GM23338 (cell line): ENCODE measurements at places on chromosomes 12 and 14.

DNA sequence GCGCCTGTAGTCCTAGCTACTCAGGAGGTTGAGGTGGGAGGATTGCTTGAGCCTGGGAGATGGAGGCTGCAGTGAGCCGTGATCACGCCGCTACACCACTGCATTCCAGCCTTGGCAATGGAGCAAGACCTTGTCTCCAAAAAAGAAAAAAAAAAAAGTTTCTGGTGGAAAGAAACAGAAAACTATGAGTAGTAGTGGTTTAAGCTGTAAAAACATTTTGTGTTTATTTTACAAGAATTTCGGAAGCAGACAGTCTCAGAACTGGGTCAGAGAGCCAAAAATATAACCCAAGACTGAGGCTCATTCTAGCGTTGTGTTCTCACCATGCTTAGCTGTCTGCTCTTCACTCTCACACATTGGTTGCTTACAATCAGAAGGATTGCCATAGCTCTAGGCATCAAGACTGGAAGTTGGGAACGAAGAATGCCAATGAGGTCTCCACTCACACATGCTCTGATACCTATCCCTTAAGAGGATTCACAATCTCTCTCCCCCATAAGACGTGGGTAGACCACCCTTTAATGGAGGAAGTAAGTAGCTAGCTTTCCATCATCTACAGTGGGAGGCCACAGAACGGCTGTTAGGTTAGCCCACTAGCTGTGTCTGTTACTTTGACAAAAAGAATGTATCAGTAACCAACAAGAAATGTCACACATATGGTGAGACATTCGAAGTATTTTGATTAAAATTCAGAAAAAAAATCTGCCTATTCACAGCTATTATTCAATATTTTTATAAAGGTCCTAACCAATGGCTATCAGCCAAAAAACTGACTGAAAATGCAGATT, 117.6 kb upstream of the RASSF8 start:
- H3K4me3 ChIP-seq = no peak overlapping the region
- H3K4me1 ChIP-seq = peaks cover 10% of the 10 kb centered on the region
- H3K36me3 ChIP-seq = no peaks in the 10 kb centered on the region

GRCh38 chr12:58750484-58750883, 169.8 kb downstream of the LRIG3 start:
- no peak for DNase-seq
- peaks cover 7% of the 10 kb centered on the region; the same call in 1 of the 2 replicates for H3K4me1 ChIP-seq
- no peaks in the 10 kb centered on the region for H3K27me3 ChIP-seq

DNA sequence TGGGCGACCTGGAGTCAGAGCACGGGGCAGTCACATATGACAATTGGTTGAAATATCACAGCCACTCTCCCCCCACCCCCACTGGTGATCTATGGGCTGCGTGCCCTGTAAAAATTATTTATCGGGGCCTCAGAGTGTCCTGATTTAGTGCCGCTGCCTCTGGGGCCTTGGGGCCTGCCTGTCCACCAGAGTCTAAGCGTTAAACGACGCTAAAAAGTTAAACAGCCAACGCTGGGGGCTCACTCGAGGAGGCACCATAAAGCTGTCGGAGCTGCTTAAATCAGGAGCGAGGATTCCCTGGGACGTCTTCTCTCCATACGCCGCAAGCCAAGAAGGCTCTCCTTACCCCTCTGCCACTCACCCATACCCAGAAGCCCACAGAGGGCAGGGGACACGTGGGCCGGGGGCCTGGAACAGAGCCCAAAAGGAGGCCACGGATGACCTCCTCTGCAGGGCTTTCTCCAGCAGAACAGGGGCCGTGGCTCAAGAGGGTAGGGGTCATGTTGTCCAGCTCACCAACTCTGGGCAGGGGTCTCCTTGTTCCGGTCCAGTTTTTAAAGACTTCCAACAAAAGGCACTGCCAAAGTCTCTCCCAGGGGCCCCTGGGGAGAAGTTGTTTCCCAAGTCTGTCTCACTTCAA, 42.2 kb downstream of the SMUG1 start:
- no peak for DNase-seq
- H3K4me1 ChIP-seq = peaks cover 4% of the 10 kb centered on the region
- peaks cover 23% of the 10 kb centered on the region for H3K27me3 ChIP-seq

GRCh38 chr12:111741235-111741812, 25.4 kb upstream of the ALDH2 start:
- DNase-seq = no peak
- no peaks in the 10 kb centered on the region for H3K27me3 ChIP-seq
- H3K27ac ChIP-seq = no peak overlapping the region
- H3K4me1 ChIP-seq = no peaks in the 10 kb centered on the region
- H3K4me3 ChIP-seq = no peak overlapping the region

DNA sequence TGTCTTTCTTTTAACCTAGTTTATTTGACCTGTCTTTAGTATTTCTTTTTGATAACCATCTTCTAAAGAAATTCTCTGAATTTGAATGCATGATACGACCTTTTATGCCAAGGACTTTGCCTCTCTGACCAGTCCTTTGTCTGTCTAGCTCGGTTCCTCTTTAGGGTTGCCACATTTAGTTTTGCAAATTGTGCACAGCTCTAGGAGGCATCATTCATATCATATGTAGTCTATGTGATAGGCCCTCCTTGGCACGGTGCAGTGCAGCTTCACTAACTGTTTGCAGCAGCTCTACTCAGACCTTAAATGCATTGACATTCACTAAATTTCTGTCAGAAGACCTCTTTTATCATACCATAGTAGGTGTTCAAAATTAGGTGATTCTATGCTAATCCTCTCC, 75.6 kb downstream of the USP15 start:
- H3K27ac ChIP-seq = no peak overlapping the region
- no peaks in the 10 kb centered on the region for H3K27me3 ChIP-seq
- H3K36me3 ChIP-seq = no peaks in the 10 kb centered on the region
- no peaks in the 10 kb centered on the region for H3K4me1 ChIP-seq
- H3K4me3 ChIP-seq = no peak overlapping the region

DNA sequence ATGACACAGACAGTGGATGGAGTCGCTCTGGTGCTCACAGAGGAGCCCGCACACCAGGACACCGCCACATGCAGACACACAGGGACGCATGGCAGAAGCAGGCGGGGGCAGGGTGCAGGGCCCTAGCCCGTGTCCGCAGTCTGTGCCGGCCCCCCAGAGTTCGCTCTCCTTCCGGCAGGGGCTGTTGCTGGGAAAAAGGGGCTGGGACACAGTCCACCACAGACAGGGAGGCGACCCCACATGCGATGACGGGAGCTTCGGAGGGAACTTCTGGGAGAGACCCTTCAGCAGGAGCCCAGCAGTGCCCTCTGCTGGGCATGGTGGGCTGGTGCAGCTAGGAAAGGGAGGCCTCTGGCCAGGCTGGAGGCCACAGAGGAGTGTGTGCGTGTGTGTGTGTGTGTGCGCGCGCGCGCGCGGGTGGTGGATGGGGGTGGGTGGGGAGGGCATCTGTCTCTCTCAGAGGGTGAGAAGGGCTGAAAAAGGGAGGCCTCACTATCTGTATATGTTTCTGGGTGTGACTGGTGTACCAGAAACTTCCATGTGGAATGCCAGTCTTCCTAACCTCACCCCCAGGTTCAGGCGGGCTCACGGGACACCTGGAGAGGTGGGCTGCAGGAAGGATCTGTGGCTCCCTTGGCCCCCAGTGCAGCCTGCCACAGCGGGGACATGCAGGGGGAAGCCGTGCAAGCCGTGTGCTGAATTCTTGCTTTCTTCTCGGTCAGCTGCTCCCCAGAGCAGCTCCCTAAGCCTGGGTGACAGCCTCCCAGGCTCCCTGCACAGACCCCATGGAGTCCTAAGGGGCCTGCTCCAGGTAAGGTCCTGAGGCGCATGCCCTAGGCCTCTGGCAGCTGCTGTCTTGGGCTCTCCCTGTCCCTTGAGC, 60.7 kb downstream of the PLEKHG3 start:
- H3K27ac ChIP-seq = no peak overlapping the region
- H3K4me3 ChIP-seq = peak overlapping the region; percentile 43
- no peaks in the 10 kb centered on the region for H3K27me3 ChIP-seq

- no peak overlapping the region for H3K27ac ChIP-seq
- H3K36me3 ChIP-seq = no peaks in the 10 kb centered on the region
- DNase-seq = peak; percentile 78
- H3K27me3 ChIP-seq = no peaks in the 10 kb centered on the region
- H3K4me1 ChIP-seq = no peaks in the 10 kb centered on the region
Observed at GRCh38 chr12:2229661-2230539, 177.1 kb downstream of the CACNA1C start.

DNA sequence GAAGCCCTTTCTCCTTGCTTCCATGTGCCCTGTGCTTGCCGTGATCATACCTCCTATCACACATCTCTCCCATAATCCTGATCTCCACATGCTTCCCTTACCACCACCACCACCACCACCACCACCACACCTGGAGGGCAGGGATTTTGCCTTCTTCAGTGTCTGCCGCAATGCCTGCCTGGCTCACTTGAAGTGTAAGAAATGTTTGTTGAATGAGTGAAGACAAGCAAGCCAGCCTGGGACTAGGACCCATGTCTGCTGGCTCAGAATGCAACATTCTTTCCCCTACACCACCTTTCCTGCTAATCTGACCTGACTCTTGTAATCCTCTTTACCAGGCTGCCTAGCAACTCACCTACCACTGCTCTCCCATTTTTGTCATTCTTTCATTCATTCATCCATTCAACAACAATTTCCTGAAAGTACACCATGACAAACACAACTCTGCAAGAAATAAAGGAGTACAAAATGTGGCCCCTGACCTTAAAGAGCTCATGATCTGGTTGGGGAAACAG, 3.5 kb upstream of the NID2 start:
- H3K4me3 ChIP-seq = no peak overlapping the region
- no peak overlapping the region for H3K27ac ChIP-seq
- no peaks in the 10 kb centered on the region for H3K36me3 ChIP-seq
- peaks cover 37% of the 10 kb centered on the region for H3K27me3 ChIP-seq
- peaks cover 13% of the 10 kb centered on the region for H3K4me1 ChIP-seq

GRCh38 chr12:53965281-53966084, 7.4 kb upstream of the HOXC11 start:
- H3K27me3 ChIP-seq = peaks cover 100% of the 10 kb centered on the region
- H3K4me1 ChIP-seq = peaks cover 15% of the 10 kb centered on the region
- no peak overlapping the region for H3K27ac ChIP-seq
- no peaks in the 10 kb centered on the region for H3K36me3 ChIP-seq
- DNase-seq = peak; percentile 96

- H3K36me3 ChIP-seq = no peaks in the 10 kb centered on the region
- H3K4me1 ChIP-seq = peaks cover 7% of the 10 kb centered on the region; the same call in 1 of the 2 replicates
- no peak overlapping the region for H3K4me3 ChIP-seq
- no peaks in the 10 kb centered on the region for H3K27me3 ChIP-seq
Observed at GRCh38 chr12:103672401-103673119, 85.5 kb downstream of the STAB2 start.

DNA sequence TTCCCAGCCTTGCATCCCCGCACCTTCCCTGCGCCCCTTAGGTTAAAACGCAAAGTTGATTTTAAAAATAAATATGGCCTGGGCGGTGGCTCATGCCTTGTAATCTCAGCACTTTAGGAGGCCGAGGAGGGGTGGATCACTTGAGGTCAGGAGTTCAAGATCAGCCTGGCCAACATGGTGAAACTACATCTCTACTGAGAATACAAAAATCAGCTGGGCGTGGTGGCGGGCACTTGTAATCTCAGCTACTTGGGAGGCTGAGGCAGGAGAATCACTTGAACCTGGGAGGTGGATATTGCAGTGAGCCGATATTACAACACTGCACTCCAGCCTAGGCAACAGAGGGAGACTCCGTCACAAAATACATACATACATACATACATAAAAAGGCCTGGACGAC, 96.0 kb downstream of the GCH1 start:
- H3K4me3 ChIP-seq = no peak overlapping the region
- H3K27me3 ChIP-seq = no peaks in the 10 kb centered on the region
- no peak for DNase-seq
- H3K27ac ChIP-seq = no peak overlapping the region
- peaks cover 18% of the 10 kb centered on the region for H3K4me1 ChIP-seq

DNA sequence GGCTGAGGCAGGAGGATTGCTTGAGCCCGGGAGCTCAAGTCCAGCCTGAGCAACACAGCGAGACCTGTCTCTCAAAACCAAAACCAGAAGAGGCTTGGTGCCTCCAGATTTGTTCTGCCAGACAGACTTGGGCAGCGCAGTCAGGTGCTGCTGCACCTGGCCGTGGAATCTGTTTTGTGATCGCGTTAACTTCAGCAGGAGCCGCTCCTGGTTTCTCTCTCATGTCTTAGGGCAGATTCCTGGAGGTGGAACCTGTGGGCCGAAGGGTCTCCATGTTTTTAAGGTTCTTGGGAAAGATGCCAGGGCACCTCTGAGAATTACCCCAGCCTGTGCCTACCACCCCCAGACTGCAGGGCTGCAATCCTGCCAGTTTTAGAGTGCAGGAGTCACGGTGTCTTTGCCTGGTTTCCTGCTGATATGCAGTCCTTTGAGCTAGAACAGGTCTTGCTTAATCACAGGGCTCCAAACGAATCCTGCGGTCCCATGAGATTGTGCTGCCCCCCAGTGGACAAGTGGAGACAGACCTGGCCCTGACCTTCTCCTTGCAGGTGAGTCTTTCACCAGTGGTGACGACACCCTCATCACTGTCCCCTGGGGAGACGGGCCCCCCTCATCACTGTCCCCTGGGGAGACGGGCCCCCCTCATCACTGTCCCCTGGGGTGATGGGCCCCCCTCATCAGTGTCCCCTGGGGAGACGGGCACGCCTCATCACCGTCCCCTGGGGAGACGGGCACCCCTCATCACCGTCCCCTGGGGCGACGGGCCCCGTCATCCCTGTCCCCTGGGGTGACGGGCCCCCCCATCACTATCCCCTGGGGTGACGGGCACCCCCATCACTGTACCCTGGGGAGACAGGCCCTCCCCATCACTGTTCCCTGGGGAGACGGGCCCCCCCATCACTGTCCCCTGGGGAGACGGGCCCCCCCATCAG, 37.6 kb downstream of the PACS2 start:
- H3K4me3 ChIP-seq = no peak overlapping the region
- peak; percentile 95 for DNase-seq
- H3K27ac ChIP-seq = no peak overlapping the region
- H3K36me3 ChIP-seq = no peaks in the 10 kb centered on the region

DNA sequence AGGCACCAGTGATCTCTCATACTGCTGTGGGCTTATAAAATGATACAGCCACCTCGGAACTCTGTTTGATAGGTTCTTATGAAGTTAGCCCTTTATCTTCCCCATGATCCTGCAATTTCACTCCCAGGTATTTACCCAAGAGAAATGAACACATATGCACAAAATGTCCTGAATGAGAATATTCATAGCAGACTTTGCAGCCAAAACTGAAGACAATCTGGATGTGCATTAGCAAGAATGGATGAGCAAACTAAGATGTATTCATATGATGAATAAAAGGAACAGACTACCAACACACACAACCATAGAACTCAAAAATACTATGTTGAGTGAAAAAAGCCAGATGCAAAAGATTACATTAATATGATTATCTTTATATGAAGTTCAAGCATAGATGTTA, 66.7 kb downstream of the KCNA5 start:
- H3K27me3 ChIP-seq = no peaks in the 10 kb centered on the region
- no peaks in the 10 kb centered on the region for H3K36me3 ChIP-seq
- no peak overlapping the region for H3K4me3 ChIP-seq
- DNase-seq = no peak
- H3K4me1 ChIP-seq = no peaks in the 10 kb centered on the region
- no peak overlapping the region for H3K27ac ChIP-seq

- no peaks in the 10 kb centered on the region for H3K36me3 ChIP-seq
- H3K4me3 ChIP-seq = no peak overlapping the region
- 0 out of 2 replicates have a peak, but pooled peaks cover 10% of the 10 kb centered on the region for H3K4me1 ChIP-seq
- no peak overlapping the region for H3K27ac ChIP-seq
Observed at GRCh38 chr14:76882651-76883050, 56.4 kb downstream of the LRRC74A start.

- H3K36me3 ChIP-seq = no peaks in the 10 kb centered on the region
- H3K4me1 ChIP-seq = peaks cover 4% of the 10 kb centered on the region; the same call in 1 of the 2 replicates
Observed at GRCh38 chr12:25699454-25699853, 146.4 kb upstream of the LMNTD1 start.

GRCh38 chr12:1781772-1782171, 38.6 kb upstream of the LRTM2 start:
- H3K4me3 ChIP-seq = no peak overlapping the region
- H3K27me3 ChIP-seq = no peaks in the 10 kb centered on the region
- peaks cover 9% of the 10 kb centered on the region; the same call in 1 of the 2 replicates for H3K36me3 ChIP-seq
- no peaks in the 10 kb centered on the region for H3K4me1 ChIP-seq
- no peak overlapping the region for H3K27ac ChIP-seq
